ENCODE measurements at places on chromosomes 13 and 19.

DNA sequence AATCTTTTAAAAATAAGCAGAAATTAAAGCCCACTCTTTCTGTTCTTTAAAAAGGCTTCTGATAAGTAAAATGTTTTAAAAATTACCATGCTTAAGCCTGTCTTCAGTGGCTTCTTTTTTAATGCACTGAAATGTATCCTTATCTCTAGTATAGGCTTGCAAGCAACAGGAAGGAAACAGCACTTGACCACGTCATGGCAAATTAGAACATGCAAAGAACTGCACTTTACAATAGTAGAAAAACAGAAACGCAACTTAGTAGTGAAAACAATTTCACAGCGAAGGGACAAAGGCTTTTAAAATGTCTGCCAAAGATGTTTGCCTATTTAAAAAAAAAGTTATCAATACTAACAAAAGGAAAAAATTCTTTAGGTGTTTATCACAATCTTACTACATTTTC is 36.3 kb downstream of the ELF1 start:
- no peaks in the 10 kb centered on the region for H3K36me3 ChIP-seq
- H3K27me3 ChIP-seq, result no peaks in the 10 kb centered on the region
- no peak for DNase-seq

GRCh38 chr19:17522988-17523872 is 11.8 kb downstream of the PGLS start:
- no peaks in the 10 kb centered on the region for H3K36me3 ChIP-seq
- H3K27ac ChIP-seq, result no peak overlapping the region
- no peak overlapping the region for H3K4me3 ChIP-seq
- no peaks in the 10 kb centered on the region for H3K27me3 ChIP-seq
- H3K4me1 ChIP-seq, result no peaks in the 10 kb centered on the region

GRCh38 chr13:79486433-79487188 is 5.7 kb downstream of the NDFIP2 start:
- no peak for DNase-seq
- H3K36me3 ChIP-seq, result no peaks in the 10 kb centered on the region
- H3K4me3 ChIP-seq, result no peak overlapping the region

GRCh38 chr19:6821639-6822310 is 49.3 kb downstream of the VAV1 start:
- no peaks in the 10 kb centered on the region for H3K4me1 ChIP-seq
- H3K27me3 ChIP-seq, result no peaks in the 10 kb centered on the region
- no peak overlapping the region for H3K27ac ChIP-seq
- H3K4me3 ChIP-seq, result no peak overlapping the region
- no peaks in the 10 kb centered on the region for H3K36me3 ChIP-seq
- DNase-seq, result no peak

GRCh38 chr13:48731001-48731658 is 77.4 kb downstream of the CYSLTR2 start:
- peak overlapping the region; percentile 46 for H3K27ac ChIP-seq
- no peaks in the 10 kb centered on the region for H3K4me1 ChIP-seq
- DNase-seq, result no peak
- H3K27me3 ChIP-seq, result no peaks in the 10 kb centered on the region
- no peaks in the 10 kb centered on the region for H3K36me3 ChIP-seq
- H3K4me3 ChIP-seq, result no peak overlapping the region

- no peak overlapping the region for H3K27ac ChIP-seq
- no peaks in the 10 kb centered on the region for H3K27me3 ChIP-seq
- DNase-seq, result no peak
- no peak overlapping the region for H3K4me3 ChIP-seq
- no peaks in the 10 kb centered on the region for H3K36me3 ChIP-seq
- peaks cover 7% of the 10 kb centered on the region for H3K4me1 ChIP-seq
These were observed 4.9 kb downstream of the ARHGEF1 start for GRCh38 chr19:41887711-41888382.

- H3K27ac ChIP-seq, result no peak overlapping the region
- no peak for DNase-seq
- no peak overlapping the region for H3K4me3 ChIP-seq
These were observed 507.9 kb downstream of the UQCRFS1 start for GRCh38 chr19:28705008-28705407.

- H3K27me3 ChIP-seq, result no peaks in the 10 kb centered on the region
- no peak overlapping the region for H3K27ac ChIP-seq
- no peaks in the 10 kb centered on the region for H3K4me1 ChIP-seq
- no peak for DNase-seq
These were observed 73.6 kb upstream of the ATP12A start for GRCh38 chr13:24606486-24607170.

DNA sequence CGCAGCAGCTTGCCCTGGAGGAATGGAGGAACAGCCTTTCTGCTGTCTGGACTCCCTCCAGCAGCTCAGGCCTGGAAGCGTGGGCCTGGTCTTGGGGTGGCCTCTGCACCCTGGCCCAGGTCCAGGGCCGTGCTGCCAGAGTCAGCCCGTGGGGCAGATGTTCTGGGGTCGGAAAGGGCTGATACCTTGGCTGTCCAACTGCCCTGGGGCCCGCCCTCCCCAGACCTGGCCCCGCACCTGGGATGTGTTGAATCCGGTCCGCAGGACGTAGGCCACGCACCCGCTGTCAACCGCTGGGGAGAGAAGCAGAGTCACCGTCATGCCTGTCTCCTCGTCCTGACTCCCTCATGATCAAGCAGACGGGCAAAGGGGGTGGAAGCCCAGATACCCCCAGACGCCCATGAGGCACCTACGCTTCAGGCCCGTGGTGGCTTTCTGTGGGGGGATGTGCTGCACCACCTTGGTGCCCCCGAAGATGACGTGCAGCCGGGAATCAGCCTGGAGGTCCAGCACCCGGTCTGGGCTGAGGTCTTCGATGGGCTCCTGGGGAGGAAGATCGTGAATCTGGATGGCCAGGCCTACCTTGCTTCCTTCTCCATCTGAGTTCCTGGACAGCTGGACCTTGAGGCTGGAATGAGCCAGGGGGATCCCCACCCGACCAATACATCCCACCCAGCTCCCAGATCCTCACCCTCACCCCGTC is 7.7 kb downstream of the ATP13A1 start:
- DNase-seq, result no peak
- no peaks in the 10 kb centered on the region for H3K4me1 ChIP-seq
- no peak overlapping the region for H3K27ac ChIP-seq
- no peaks in the 10 kb centered on the region for H3K36me3 ChIP-seq

- H3K4me1 ChIP-seq, result peaks cover 4% of the 10 kb centered on the region
- no peak for DNase-seq
- no peaks in the 10 kb centered on the region for H3K36me3 ChIP-seq
- H3K27me3 ChIP-seq, result no peaks in the 10 kb centered on the region
- no peak overlapping the region for H3K4me3 ChIP-seq
These were observed 60.3 kb downstream of the SMARCA4 start for GRCh38 chr19:11020982-11021759.

- no peaks in the 10 kb centered on the region for H3K36me3 ChIP-seq
- no peaks in the 10 kb centered on the region for H3K27me3 ChIP-seq
- no peak overlapping the region for H3K4me3 ChIP-seq
- no peak overlapping the region for H3K27ac ChIP-seq
- DNase-seq, result no peak
These were observed 2.3 kb upstream of the FFAR3 start for GRCh38 chr19:35355791-35356460.

DNA sequence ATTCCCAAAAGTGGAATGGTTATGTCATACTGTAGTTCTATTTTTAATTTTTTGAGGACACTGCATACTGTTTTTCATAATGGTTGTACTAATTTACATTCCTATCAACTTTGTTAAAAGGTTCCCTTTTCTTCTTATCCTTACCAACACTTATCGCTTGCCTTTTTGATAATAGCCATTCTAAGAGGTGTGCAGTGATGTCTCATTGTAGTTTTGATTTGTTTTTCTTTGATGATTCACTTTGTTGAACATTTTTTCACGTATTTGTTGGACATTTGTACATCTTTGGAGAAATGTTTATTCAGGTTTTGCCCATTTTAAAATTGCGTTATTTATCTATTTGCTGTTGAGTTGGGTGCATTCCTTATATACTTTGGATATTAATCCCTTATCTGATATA is 188.8 kb upstream of the SPRY2 start:
- H3K36me3 ChIP-seq, result no peaks in the 10 kb centered on the region
- H3K4me1 ChIP-seq, result no peaks in the 10 kb centered on the region
- DNase-seq, result no peak
- H3K27me3 ChIP-seq, result no peaks in the 10 kb centered on the region
- H3K27ac ChIP-seq, result no peak overlapping the region

DNA sequence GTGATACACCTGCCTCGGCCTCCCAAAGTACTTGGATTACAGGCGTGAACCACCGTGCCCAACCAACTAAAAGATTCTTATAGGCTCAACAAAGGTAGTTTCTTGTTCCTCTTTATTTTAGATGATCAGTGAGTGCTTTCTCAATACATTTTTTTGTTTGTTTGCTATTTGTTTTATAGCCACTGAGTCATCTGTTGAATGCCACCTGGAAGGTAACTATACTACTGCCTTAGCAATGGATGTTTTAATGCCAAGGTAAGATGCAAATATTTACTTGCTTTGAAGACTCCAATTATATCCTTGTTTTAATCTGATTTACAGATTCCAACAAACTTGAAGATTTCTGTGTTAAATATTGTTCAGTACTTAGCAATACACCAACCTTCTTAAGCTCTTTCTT is 2807.4 kb upstream of the PCDH20 start:
- H3K27ac ChIP-seq, result no peak overlapping the region
- H3K4me3 ChIP-seq, result no peak overlapping the region
- H3K27me3 ChIP-seq, result no peaks in the 10 kb centered on the region
- no peaks in the 10 kb centered on the region for H3K36me3 ChIP-seq

DNA sequence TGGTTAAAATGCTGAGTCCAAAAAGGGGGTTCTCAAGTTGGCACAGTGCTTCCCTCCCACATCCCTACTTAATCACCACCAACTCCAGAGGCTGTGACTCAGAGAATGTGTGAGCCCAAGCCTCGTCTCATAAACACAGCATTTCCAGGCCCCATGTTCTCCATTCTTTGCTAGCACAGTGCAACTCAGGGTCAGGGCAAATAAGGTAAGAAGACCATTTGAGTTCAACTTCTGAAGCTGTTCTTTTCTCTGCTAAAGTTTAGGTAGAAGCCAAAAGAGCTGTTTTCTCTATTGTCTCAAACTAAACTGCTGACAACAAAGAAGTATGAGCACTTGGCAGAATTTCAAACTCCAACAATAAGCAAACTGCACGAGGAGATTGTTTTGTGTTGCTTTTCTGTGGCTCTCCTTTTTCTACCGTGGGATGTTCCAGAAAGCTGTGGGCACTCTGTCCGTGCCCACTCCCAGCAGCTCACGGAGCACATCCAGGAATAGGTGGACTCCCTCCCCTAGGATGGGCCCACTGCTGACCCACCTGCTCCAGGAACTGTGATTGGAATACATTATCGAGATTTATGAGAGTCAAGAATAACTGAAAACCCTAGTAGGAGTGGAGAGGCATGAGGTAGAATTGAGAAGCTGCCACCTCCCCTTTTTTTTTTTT is 494.3 kb downstream of the COG6 start:
- peak; percentile 66 for DNase-seq
- no peaks in the 10 kb centered on the region for H3K36me3 ChIP-seq
- H3K4me1 ChIP-seq, result peaks cover 10% of the 10 kb centered on the region
- H3K27me3 ChIP-seq, result no peaks in the 10 kb centered on the region
- H3K27ac ChIP-seq, result peak overlapping the region; percentile 85

- H3K27ac ChIP-seq, result peak overlapping the region; percentile 63
- H3K4me1 ChIP-seq, result peaks cover 34% of the 10 kb centered on the region
- H3K27me3 ChIP-seq, result no peaks in the 10 kb centered on the region
- no peaks in the 10 kb centered on the region for H3K36me3 ChIP-seq
- DNase-seq, result peak; percentile 50
These were observed 5.0 kb downstream of the PPP1R37 start for GRCh38 chr19:45097776-45098520.

GRCh38 chr19:812049-812746 is 9.6 kb downstream of the PLPPR3 start:
- no peaks in the 10 kb centered on the region for H3K27me3 ChIP-seq
- no peaks in the 10 kb centered on the region for H3K36me3 ChIP-seq
- no peak overlapping the region for H3K27ac ChIP-seq

DNA sequence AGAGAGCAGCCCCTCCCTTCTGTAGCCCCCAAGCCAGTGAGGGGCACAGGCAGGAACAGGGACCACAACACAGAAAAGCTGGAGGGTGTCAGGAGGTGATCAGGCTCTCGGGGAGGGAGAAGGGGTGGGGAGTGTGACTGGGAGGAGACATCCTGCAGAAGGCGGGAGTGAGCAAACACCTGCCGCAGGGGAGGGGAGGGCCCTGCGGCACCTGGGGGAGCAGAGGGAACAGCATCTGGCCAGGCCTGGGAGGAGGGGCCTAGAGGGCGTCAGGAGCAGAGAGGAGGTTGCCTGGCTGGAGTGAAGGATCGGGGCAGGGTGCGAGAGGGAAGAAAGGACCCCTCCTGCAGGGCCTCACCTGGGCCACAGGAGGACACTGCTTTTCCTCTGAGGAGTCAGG is 4.2 kb downstream of the KLK3 start:
- no peaks in the 10 kb centered on the region for H3K36me3 ChIP-seq
- H3K27ac ChIP-seq, result no peak overlapping the region
- H3K4me1 ChIP-seq, result no peaks in the 10 kb centered on the region
- no peak for DNase-seq

GRCh38 chr13:66803013-66803807 is 426.9 kb downstream of the PCDH9 start:
- no peaks in the 10 kb centered on the region for H3K36me3 ChIP-seq
- no peaks in the 10 kb centered on the region for H3K27me3 ChIP-seq
- H3K4me1 ChIP-seq, result no peaks in the 10 kb centered on the region
- no peak overlapping the region for H3K27ac ChIP-seq
- no peak for DNase-seq
- no peak overlapping the region for H3K4me3 ChIP-seq

GRCh38 chr13:24243302-24243701 is 66.1 kb upstream of the C1QTNF9 start:
- no peak for DNase-seq
- no peak overlapping the region for H3K27ac ChIP-seq
- H3K27me3 ChIP-seq, result no peaks in the 10 kb centered on the region
- H3K36me3 ChIP-seq, result no peaks in the 10 kb centered on the region
- H3K4me3 ChIP-seq, result no peak overlapping the region

GRCh38 chr19:18443831-18444230 is 5.9 kb upstream of the ISYNA1 start:
- H3K36me3 ChIP-seq, result no peaks in the 10 kb centered on the region
- H3K4me1 ChIP-seq, result peaks cover 3% of the 10 kb centered on the region
- no peak for DNase-seq
- H3K27me3 ChIP-seq, result no peaks in the 10 kb centered on the region

- H3K27me3 ChIP-seq, result no peaks in the 10 kb centered on the region
- H3K4me1 ChIP-seq, result no peaks in the 10 kb centered on the region
- no peak overlapping the region for H3K27ac ChIP-seq
- H3K4me3 ChIP-seq, result no peak overlapping the region
- no peak for DNase-seq
- no peaks in the 10 kb centered on the region for H3K36me3 ChIP-seq
These were observed 96.4 kb upstream of the STARD13 start for GRCh38 chr13:33381906-33382305.

GRCh38 chr19:14107581-14108461 is 9.7 kb downstream of the PRKACA start:
- H3K4me3 ChIP-seq, result no peak overlapping the region
- H3K4me1 ChIP-seq, result peaks cover 13% of the 10 kb centered on the region
- no peaks in the 10 kb centered on the region for H3K36me3 ChIP-seq
- no peaks in the 10 kb centered on the region for H3K27me3 ChIP-seq

- no peaks in the 10 kb centered on the region for H3K36me3 ChIP-seq
- H3K27ac ChIP-seq, result peak overlapping the region; percentile 67
- H3K27me3 ChIP-seq, result no peaks in the 10 kb centered on the region
- peaks cover 16% of the 10 kb centered on the region for H3K4me1 ChIP-seq
These were observed 903 bp downstream of the TLE6 start for GRCh38 chr19:2978166-2978767.

Measured in uterus (tissue), 4 donors.